Fibroblast of skin of left quadriceps (primary cell): ENCODE measurements at places on chromosomes 16 and 17.

GRCh38 chr17:3298260-3298659 lies at the start of gene OR3A1:
OR3A1 (minus strand) TSS chr17:3298360; CDS start chr17:3292582, 5,778 bp downstream.
- DNase-seq = no peak

DNA sequence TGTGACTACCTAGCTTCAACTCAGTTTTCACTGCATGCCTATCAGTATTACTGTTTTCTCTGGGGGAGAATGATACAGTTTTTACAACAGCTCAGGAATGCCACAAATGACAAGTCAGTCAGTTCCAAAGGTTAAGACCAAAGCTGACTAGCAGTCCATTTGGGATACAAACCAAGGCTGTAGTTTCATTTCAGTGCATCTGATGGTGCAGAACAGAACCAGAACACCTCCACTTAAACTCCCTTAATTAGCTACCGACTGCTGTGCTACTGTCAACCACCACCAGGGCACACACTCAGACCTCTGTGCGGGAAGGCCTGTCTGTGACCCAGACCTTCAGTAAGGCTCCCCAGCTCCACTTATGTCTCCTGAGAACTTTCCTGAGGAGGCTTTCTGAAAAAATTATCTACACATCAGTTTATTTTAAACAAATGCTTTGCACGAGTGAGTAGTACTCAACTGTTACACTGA lies 20.4 kb downstream of the NFE2L1 start:
- DNase-seq = no peak

DNA sequence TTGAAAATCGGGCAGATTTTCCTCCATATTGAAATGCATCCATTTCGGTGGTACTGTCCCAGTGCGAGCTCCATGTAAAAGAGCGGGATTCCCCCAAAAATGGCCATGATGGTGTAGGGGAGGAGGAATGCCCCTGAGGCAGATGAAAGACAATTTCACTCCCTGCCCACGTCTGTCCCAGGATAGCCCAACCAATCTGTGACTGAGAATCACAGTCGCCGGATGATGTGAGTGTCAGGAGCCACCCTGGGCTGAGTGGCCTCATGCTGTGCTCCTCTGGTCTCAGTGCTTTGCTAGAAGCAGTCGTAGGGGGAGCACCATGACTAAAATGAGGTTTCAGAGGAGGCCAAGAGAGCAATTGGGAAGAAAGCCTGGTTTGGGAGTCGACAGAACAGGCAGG lies 16.7 kb downstream of the SLC6A4 start:
- DNase-seq = no peak

- DNase-seq = no peak
Observed at GRCh38 chr17:22703204-22703603, 1010.9 kb downstream of the KCNJ18 start.

GRCh38 chr17:692116-692515 lies 22.5 kb downstream of the VPS53 start:
- peak; percentile 58 for DNase-seq
